M059J (cell line): ENCODE measurements at places on chromosomes 7 and 10. TPM values are rescaled to one million over a fixed set of nuclear protein-coding genes. Genes with fewer than 3 reads are reported as not detected.

GRCh38 chr7:24732646-24733413, 24.4 kb downstream of the GSDME start:
- DNase-seq: peak; percentile 74

Gene CFAP70
- total RNA-seq: not detected in 2 replicates

Gene C10orf90
- 1.8 and 2.2 TPM in 2 replicates for total RNA-seq

Gene OR2A7
- total RNA-seq: 0.07 and 0.98 TPM in 2 replicates

- DNase-seq: no peak
Measured at GRCh38 chr10:22133749-22134624, 83.8 kb downstream of the EBLN1 start.

- peak; percentile 20 for DNase-seq
Measured at GRCh38 chr7:142188846-142189245, 69.0 kb downstream of the PRSS58 start.

Gene ESYT2
- 36.5 and 69.8 TPM in 2 replicates for total RNA-seq

DNA sequence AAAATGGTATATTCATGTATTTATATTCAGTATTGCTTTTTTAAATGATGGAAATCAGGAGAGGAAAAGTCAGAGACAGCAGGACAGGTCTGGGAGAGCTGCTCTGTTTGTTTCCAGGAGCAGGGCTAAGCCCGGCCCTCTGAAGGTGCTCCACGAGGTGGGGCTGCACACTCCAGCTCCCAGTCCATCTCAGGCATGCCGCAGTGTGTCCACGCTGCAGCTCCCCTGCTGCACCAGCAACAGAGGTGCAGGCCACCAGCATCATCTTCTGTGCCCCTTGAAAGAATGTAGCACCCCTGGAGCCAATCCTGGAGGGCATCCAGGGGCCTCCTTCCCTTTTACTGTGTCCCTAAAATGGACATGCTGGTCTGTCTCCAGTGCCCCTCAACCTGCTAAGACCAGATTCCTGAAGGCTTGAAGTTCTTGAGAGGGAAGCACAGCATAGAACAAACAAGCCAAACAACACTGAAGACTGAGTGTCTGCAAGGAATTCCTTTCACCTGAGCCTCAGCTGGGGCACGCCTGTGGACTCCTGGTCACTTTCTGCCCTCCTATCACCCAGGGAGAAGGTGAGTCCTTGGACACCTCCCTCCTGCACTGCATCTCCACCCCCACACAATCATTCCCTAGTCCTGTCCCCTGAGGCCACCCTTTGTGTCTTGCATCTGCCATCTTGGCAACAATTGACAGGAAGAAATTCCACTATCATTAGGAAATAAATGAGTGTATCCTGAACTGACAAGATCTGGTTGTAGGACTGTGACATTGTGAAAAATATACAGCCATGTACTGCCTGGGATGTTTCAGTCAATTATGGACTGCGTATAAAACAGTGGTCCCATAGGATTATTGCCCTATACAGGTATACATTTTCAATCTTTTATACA, 100.5 kb downstream of the CXCL12 start:
- DNase-seq: no peak

GRCh38 chr7:106166651-106167342, 54.7 kb upstream of the SYPL1 start:
- DNase-seq: peak; percentile 74

- peak; percentile 58 for DNase-seq
Measured at GRCh38 chr10:62594093-62594520, 210.4 kb upstream of the ADO start.

- DNase-seq: peak; percentile 57
Measured at GRCh38 chr10:30062090-30062489, 2.7 kb upstream of the JCAD start.

Gene LRRC18
- total RNA-seq: not detected in 2 replicates

DNA sequence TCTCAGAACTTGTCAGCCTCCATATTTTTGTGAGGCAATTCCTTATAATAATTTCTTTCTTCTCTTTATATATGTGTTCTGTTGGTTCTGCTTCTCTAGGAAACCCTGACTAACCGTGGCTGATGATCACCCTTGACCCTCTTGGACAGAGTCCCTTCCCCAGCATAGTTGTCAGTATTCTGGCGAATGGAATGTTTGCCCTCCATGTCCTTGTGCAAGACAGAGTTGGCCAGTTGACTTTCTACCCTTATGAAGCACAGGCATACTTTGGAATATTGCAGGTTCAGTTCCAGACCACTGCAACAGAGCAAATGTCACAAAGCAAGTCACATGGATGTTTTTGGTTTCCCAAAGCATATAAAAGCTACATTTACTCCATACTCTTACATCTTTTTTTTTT, 297.7 kb upstream of the SHH start:
- DNase-seq: no peak

DNA sequence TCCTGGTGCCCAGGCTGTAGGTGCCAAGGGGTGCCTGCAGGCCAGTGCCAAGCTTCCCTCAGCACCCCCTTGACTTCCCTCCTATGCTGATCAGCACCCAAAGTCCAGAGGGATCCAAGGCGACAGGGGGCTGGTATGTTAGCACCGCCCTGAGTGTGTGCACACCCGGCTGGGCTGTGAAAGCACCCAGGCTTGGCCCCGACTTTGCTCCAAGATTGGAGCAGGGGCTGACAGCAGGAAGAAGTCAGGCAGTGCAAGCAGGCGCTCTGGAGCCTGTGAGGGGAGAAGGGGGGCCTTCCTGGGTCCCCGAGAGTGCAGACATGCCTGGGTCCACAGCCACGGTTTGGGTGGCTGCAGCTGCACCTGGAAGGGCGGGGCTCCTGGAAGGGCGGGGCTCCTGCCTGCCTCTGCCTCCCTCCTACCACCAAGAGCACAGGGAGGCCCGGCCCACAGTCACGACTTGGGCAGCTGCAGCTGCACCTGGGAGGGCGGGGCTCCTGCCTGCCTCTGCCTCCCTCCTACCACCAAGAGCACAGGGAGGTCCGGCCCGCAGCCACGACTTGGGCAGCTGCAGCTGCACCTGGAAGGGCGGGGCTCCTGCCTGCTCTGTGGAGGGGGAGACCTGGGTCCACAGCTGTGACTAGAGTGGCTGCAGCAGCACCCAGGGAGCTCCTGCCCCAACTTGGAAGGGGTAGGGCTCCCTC, 30.2 kb upstream of the ZMYND11 start:
- DNase-seq: no peak

GRCh38 chr7:136588216-136588615, 280.2 kb upstream of the CHRM2 start:
- DNase-seq: peak; percentile 5

DNA sequence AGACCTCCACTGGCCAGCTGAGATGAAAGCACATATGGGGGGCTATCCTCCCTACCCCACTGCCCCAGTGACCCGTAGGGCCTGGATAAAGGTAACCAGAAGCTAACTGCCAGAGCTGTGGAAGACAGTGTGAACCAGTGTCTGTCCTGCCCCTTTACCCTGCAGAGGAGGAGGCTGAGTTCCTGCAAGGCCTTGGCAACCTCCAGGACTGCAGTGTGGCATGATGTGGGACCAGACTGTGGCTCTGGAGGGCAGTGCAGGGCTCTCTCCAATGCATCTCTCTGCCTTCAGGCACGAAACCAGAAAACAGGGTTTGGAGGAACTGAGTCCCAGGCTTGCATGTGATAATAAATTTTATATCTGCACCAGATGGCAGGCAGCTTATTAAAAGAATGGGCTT, 93.1 kb downstream of the EPC1 start:
- peak; percentile 7 for DNase-seq

DNA sequence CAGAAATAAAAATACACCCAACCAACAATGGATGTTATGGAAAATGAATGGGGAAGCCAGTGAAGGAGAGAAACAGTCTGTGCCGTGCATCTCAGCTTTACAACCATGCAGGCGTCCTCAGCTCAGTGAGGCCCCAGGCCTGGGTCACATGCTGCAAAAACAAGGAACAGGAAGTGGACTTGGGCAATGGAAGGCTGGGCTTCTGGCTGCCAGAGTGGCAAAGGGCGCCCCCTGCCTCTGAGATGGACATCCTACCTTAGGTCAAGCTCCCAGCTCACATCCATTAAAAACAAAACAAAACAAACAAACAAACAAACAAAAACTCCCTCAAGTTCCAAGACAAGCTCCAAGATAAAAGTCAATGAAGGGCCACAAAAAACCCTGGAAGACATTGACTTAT, 54.7 kb upstream of the AFAP1L2 start:
- DNase-seq: peak; percentile 36

DNA sequence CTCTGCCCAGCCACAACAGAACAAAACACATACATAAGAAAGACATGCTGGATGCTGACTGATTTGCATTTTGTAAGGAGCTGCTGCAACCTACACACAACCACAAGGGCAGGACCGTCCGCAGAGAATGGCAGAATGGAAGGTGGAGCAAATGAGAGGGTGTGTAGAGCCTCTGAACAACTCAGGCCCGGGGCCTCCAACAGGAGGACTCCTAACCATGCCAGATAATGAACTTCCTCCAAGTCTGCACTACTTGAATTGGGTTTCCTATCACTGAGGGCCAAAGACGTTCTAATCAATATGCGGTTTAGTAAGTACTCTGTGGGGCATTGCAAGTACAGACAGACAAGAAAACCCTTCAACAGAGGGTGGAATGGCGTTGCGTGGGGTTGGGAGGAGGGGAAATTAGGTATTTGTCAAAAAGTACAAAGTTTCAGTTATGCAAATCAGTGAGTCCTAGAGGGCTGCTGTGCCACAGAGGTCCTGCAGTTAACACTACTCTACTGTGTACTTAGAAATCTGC, 14.6 kb downstream of the VOPP1 start:
- no peak for DNase-seq

- no peak for DNase-seq
Measured at GRCh38 chr10:83533290-83533689, 606.0 kb upstream of the GHITM start.

- peak; percentile 54 for DNase-seq
Measured at GRCh38 chr10:24209946-24210491, 1.1 kb downstream of the KIAA1217 start.

GRCh38 chr7:16801111-16801542, 3.7 kb downstream of the AGR2 start:
- peak; percentile 97 for DNase-seq

Gene NPY4R
- total RNA-seq: 2.2 and 2.9 TPM in 2 replicates

GRCh38 chr10:51405580-51406351, 293.6 kb downstream of the CSTF2T start:
- DNase-seq: peak; percentile 20

GRCh38 chr7:151095828-151096475, 9.7 kb downstream of the AGAP3 start:
- DNase-seq: no peak

Gene RTKN2
- 7.9 and 8.4 TPM in 2 replicates for total RNA-seq

- DNase-seq: no peak
Measured at GRCh38 chr7:157827863-157828160, 491.0 kb downstream of the DNAJB6 start.

GRCh38 chr10:51630640-51631005, 68.8 kb downstream of the CSTF2T start:
- no peak for DNase-seq

Gene HOXA4
- total RNA-seq: 4.9 and 5.8 TPM in 2 replicates

DNA sequence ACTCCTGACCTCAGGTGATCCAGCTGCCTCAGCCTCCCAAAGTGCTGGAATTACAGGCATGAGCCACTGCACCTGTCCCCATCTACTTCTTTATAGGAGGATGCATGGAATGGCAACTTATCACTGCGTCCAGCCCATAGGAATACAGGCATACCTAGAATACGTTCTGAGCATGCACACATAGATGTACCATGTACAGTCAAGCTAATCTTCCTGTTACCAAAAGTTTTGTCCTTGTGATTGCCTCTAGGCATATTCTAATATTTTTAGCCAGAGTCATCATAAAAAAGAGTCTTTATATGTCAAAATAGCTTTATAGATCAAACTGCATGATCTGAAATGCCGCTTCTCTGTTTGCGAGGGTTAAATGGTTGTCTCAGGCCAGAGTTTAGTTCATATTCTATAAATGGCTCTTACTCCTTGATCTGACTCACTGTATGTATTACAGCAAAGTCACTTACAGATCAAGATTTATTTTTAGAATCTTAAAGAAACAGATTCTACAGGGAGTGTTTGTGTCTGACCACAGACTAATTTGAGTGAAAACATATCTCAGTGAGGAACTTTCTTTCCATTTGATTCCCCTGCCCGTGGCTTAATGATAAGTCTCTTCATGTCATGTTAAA, 210.9 kb downstream of the CREB5 start:
- DNase-seq: peak; percentile 9

GRCh38 chr10:108901781-108902618, 1021.3 kb downstream of the XPNPEP1 start:
- DNase-seq: peak; percentile 28

Gene VIPR2
- total RNA-seq: not detected in 2 replicates

DNA sequence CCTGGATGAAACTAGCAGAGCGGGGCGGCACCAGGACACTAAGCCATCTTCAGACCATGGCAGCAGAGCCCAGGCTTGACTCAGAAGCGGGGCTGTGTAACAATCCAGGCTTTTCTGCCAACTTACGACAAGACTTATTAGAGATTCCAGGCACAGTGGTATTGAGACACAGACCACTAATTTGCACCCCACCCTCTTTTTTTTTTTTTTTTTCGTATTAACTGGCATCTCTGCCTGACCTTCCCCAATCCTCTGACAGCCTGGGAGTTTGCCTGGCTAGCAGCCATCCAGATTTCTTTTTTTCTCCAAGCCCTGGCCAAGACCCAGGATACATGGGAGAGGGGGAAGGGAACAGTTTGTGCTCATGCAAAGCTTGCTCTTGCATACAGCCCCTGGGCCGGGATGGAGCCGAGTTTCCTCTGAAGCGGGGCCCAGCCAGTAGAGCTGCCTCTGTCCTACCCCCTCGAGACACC, 182.4 kb downstream of the PLXNA4 start:
- DNase-seq: peak; percentile 34

Gene C10orf88
- total RNA-seq: 9.1 and 12.6 TPM in 2 replicates

Gene AOAH
- total RNA-seq: 2.6 and 3.0 TPM in 2 replicates

GRCh38 chr10:129339191-129339590, 127.8 kb upstream of the MGMT start:
- no peak for DNase-seq
